SW 1271 (cell line): ENCODE measurements at places on chromosomes 4 and X.
A peak's percentile ranks its signal among the peaks of the same experiment; 100 is the strongest.

- DNase-seq = peak; percentile 40
Observed at GRCh38 chr4:25457053-25457715, 80.1 kb downstream of the ANAPC4 start.

DNA sequence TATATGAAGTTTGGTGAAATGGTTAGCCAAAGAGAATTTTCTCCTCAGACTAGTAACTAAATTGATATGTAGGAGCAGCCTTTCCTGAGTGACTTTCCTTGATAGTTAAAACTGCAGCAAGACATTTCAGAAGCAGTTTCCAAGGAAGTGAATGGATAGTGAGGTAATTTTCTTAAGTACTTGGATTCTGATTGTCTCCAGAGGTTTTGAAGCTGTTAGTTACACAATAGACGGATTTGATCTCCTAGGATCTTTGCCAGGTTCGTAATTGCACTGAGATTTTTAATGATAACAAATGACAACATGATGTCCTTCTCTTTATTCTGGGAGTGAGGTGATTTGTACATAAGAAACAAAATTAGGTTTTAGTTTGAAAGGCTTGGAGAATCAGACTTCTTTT is 29.2 kb downstream of the PRRG1 start:
- no peak for DNase-seq

DNA sequence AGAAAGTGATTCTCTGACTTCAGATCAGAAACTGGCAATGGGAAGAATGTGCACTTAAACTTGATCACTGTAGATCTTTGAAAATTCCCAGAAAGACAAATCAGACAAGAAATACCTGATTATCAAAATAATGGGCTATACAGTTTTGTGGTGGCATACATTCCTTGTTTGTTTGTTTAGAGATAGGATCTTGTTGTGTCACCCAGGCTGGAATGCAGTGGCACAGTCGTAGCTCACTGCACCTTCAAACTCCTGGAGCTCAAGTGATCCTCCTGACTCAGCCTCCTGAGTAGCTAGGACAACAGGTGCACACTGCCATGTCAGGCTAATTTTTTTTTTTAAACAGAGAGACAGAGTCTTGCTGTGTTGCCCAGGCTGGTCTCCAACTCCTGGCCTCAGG is 81.0 kb upstream of the SPRY1 start:
- DNase-seq = no peak

DNA sequence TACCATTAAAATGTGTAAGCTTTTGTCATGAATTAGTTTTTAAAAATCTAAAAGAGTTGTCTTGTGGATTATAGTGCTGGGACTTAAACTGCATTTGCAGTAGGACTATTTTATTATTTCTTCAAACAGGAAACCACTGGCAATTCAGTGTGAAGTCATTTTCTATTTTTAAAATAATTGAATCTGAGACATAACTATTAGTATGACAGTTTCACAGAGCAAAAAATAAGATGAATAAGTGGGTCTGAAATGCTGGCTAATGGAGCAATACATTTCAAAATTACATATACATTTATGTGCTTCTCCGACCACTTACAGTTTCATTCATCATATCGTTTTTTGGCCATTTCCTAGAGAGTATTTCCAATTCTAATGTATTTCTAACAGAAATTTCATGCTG is 75.3 kb upstream of the RAPGEF2 start:
- no peak for DNase-seq

DNA sequence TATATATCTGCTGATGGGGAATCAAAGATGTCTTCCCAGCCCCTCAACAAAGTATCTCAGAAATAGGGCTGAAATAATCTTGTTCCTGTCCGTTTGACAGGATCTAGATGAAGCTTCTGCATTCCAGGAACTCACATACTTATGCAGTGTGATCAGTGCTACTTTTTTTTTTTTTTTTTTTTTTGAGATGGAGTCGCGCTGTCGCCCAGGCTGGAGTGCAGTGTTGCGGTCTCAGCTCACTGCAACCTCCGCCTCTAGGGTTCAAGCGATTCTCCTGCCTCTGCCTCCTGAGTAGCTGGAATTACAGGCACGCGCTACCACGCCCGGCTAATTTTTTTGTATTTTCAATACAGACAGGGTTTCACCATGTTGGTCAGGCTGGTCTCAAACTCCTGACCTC is 36.4 kb downstream of the DHX15 start:
- DNase-seq = no peak

DNA sequence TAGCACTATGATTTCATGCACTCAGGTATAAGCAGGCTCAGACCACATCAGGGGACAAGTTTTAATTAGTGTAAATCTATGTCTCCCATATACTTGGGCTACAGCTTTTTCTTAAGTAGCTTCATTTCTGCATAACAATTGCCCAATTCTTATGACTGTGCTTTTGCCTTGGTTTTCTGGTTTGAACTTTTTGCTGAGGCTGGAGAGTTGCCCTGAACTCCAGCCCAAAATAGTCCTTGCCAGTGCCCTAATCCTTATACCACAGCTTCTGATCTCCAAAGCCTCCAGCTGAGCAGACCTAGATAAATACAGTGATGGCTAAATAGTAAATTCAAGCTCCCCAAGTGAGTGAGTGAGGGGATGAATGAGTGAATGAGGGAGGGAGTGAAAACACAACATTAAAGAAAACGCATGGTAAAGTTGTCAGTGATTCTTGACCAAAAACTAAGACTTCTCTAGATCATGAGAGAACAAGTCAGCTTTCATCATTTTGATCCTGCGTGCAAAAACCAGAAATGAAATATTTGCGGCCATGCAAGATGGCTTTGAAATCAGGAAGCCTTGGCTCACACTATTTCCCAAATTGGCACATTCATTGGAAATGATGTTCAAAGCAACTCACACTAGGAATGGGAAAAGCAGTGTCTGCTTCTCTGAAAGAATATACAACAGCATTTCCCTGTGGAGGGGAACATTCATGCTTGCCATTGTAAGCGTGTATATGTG is 437.1 kb upstream of the CTSO start:
- no peak for DNase-seq

- DNase-seq = no peak
Observed at GRCh38 chr4:9970399-9971011, 50.8 kb downstream of the SLC2A9 start.

DNA sequence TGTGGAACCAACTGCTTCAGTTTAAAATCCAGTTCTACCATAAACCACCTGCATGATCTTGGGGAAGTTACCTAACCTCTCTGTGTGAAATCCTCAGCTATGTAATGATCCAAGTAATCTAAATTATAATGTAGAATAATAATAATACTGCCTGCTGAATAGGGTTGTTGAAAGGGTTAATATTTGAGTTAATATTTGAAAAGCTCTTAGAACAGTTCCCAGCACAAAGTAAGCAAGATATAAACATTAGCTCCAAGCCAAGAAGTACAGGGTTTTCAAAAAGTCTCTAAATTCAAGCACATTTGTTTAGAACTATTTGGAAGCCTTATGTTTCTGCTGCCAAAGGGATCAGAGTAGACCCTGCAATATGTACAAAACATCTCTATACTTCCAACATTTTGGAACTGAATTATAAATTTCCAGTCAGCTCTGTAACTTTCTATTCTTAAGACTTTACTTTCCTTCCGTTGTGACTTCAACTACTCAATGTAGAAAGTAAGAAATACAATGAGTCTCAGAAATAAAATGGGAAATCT is 76.7 kb upstream of the FAM9C start:
- no peak for DNase-seq

DNA sequence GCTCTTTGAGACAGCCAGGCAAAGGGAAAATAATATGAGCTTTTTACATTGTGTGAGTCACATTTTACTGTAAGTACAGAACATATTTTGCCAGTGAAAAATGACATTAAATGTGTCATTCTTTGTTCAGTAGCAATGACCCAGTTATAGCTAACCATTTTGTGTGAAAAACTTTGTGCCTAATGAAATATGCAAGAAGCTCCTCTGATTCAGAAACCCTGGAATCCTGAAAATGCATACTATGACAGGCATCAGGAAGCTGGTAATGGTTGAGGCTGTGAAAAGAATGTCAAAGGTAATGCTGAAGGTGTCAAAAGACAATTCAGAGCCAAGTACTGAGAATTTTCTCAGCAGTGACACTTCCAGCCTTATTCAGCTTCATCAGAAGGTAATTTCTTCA is 549.5 kb upstream of the SMIM31 start:
- peak; percentile 80 for DNase-seq

GRCh38 chrX:41333744-41334362 is at the start of gene DDX3X:
Gene DDX3X (plus strand): TSS chrX:41334162. CDS start chrX:41334253, 91 bp downstream.
- DNase-seq = peak; percentile 42

DNA sequence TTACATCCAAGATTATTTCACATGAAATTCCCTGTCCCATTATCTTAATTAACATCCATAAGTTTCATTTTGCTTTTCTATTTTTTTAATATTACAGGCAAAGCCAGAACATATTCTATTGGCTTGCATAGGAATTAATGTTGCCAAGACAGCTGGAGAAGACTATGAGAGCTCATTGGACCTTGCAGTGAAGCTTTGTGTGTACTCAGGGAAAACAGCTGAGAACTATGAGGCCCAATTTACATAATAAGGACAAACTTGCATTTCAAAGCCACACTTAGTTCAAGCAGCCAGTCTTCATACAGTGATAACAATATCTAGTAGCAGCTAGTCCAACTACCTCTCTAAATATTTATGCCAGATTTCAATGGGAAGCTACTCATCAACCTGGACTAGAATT is 134.4 kb downstream of the DDX53 start:
- DNase-seq = no peak

GRCh38 chr4:138256608-138257007 is 14.5 kb upstream of the SLC7A11 start:
- DNase-seq = no peak

GRCh38 chrX:39983715-39984114 is 114.0 kb downstream of the BCOR start:
- no peak for DNase-seq

DNA sequence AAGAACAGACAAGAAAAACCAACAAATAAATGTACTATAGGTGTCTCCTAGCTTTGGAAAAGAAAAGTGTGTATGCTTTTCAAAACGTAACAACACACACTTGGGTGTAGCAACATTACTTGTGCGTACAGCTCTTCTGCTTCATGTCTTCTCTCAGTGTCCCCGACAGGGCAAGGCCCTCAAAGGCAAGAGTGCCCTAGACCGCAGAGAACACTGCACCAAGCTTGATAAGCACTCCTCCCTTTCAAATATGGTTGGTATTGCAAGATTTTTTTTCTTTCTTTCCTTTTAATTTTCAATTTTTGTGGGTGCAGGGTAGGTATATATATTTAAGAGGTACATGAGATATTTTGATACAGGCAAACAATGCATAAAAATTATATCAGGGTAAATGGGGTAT is 106.8 kb downstream of the EIF4E start:
- DNase-seq = no peak

DNA sequence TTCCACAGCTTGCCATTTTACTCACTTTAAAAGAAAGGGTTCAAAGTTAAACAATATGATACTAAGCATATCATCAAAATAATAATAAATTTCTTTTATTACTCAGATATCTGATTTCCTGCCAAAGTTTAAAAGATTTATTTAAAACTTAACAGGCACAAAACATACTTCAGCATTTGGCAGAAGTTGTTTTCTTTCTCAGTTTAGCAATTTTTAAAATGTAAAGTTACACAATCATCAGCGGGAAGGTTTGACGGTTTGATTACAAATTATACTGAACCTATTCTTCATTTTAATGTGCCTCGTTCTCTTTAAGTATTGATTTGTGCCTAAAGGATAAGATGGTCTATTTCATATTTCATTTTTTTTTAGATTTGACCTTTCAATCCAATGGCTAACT is 227.2 kb downstream of the APBB2 start:
- no peak for DNase-seq

- no peak for DNase-seq
Observed at GRCh38 chrX:132216283-132216682, 3.0 kb downstream of the RAP2C start.

- DNase-seq = no peak
Observed at GRCh38 chr4:3223956-3224748, 24.8 kb upstream of the MSANTD1 start.
